ENCODE measurements at places on chromosomes 16 and 17. TPM values are rescaled to one million over a fixed set of nuclear protein-coding genes. Genes with fewer than 3 reads are reported as not detected.

GRCh38 chr17:80769936-80770625 lies 221.6 kb upstream of the CHMP6 start:
- no peak for DNase-seq

DNA sequence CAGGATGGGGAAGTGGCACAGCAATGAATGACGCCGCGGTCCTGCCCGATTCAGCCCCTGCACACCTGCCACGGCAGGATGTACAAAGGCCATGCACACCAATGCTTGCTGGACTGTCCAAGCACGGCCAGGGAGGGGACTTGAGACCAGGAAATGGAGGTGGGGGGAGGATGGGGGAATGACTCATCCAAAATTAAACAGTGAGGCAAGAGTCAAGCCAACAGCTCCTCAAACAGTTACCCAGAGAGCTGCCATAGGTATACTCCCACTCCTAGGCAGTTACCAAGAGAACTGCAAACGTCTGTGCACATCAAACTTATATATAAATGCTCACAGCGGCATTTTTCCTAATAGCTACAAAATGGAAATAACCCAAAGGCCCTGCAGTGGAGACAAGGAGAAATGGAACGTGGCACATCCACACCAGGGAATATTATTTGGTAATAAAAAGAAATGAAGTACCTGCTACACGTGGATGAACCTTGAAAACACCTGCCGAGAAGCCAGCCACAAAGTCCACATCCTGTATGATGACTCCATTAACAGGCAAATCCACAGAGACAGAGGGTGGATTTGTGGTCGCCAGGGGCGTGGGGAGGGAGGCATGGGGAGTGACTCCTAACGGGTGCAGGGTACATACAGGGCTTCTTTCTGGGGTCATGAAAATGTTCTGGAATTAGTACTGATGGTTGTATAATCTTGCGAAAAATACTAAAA lies 54.1 kb downstream of the VAC14 start:
- DNase-seq = peak; percentile 78

SAMD14 gene
- total RNA-seq = 1.2 TPM

HOXB3 gene
- total RNA-seq = 64.8 TPM

DNA sequence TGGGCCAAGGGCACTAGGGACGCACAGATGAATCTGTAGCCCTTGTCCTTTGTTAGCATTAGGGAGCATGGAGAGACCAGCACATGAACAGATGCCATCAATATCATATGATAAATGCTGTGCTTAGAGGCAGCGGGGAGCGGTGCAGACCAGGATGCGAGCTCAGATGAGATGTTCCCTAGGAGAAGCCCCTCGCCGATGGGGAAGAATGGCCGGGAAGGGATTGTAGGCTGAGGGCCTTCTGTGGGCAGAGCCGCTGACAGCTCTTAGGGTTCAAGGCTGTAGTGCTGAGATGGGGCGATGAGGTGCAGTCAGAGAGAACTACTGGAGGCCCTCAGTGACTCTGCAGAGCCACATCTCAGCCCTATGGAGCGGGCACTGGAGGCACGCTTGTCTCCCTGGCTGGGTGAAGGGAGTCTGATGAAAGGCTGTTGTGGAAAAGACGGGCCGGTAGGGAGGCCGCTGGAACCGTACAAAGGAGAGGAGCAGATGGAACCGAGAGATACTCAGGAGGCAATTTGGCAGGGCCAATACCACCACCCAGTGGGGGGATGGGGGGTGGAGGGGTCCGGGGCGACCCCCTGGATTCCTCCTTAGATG lies 66.3 kb upstream of the ENDOV start:
- DNase-seq = no peak
